ENCODE measurements at places on chromosomes 16 and 17.

- no peak for DNase-seq
These were observed 934 bp downstream of the MAFG start for GRCh38 chr17:81926451-81927151.

GRCh38 chr17:27860971-27861664 is 32.0 kb downstream of the LYRM9 start:
- DNase-seq, result no peak

DNA sequence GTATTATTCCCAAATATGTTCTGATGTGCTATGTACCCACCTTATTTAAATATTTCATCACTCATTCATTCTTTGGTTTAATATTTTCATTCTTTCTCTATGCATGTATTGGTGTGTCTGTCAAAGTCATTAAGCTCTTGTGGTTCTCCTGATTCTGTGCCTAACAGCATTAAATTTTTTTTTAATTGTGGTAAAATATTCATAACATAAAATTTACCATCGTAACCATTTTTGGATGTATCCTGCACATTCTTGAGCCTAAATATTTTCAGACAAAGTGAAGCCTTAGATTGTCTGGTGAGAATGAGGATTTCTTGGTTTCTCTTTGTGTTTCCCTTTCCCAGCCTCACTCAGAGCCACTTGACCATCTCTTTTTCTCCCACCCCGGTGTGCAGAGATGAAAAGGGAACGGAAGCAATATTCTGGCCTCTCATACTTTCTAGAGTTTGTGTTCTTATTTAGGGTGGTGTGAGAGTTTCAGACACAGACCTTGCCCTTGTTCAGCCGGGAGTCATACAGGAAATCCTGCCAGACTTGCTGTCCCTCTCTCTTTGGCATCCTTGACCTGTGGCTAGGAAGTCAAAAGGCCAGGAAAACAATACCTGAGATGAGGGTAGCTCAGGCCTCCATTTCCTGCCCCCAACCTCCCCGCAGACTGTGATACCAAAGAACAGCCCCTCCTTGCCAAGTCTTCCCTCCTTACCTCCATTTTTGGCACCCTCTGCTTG is 4.9 kb downstream of the CCL5 start:
- no peak for DNase-seq

DNA sequence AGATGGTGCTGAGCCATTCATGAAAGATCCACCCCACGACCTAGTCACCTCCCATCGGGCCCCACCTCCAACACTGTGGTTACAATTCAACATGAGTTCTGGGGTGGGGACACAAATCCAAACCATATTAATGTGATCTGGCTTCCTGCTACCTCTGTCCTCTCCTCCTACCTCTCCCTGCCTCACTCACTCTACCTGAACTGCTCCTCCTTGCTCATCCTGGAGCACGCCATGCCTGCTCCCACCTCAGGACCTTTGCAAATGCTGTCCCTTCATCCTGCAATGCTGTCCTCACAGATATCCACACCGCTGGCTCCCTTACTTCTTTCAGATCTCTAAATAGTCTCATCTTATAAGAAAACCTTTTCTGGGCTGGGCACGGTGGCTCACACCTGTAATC is 10.8 kb upstream of the SLC13A5 start:
- no peak for DNase-seq

DNA sequence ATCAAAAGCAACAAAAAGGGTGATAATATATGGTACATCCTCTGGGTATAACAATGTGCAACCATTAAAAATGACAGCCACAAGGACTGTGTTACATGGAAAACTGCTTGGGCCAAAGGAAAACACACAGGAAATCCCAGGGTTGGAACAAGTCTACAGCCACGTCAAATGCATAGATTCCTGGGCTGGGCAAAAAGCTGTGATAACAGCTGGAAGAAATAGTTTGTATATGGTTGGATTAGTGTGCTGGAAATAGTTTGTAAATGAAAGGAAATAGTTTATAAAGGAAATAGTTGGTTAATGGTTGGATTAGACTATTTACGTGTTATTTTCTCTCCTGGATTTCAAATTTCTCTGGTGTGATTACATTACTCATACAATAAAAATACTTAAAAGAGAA is 2.6 kb downstream of the HSD17B2 start:
- no peak for DNase-seq

- no peak for DNase-seq
These were observed 156.3 kb upstream of the ZKSCAN2 start for GRCh38 chr16:25413975-25414374.

DNA sequence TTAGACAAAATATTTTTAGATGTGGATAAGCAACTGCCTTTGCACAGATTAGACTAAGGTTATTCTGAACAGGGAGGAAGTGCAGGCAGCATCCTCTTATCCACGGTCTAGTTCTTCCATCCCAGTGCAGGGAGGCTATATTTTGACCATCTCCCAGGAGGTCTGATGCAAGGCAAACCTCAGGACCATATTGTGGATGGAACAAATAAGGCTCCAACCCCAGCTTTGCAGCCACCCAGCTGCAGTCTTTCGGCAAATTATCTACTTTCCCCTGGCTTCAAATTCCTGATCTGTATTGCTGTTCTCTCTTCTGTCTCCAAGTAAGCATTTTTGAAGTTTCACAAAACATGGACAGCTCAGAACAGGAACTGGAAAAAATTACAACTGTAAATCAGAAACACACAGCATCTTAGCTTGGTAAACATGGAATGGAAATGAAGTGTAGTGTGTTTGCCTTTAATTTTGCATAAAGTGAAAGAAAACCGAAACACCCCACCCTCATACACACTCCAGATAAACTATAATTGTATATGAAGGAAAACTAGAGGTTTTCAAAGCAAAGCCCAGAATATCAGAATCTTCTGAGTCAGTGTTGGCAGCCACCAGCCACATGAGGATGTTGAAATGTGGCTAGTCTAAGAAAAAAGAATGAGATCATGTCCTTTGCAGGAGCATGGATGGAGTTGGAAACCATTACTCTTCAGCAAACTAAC is 33.5 kb upstream of the MON1B start:
- no peak for DNase-seq

GRCh38 chr16:78122774-78123315 is 23.4 kb downstream of the WWOX start:
- DNase-seq, result no peak

GRCh38 chr17:2710803-2711607 is 559 bp downstream of the CLUH start:
- no peak for DNase-seq

DNA sequence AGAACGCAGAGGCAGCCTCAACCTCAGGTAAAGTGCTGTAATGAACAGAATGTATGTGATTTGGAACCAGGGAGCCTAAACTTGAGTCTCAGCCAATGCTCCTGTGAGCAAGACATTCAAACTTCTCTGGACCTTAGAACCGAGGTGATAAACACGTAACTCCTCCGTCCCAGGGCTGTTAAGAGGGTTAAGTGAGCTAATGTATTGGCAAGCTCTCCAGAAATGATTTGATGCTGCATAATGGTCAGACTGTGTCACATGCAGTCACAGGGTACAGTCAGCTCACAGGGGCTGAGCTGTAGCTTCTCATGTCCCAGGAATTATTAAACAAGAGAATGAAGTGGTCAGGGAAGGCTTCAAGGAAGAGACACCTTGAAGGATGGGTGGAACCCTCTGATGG is 10.0 kb upstream of the SLC4A1 start:
- no peak for DNase-seq

DNA sequence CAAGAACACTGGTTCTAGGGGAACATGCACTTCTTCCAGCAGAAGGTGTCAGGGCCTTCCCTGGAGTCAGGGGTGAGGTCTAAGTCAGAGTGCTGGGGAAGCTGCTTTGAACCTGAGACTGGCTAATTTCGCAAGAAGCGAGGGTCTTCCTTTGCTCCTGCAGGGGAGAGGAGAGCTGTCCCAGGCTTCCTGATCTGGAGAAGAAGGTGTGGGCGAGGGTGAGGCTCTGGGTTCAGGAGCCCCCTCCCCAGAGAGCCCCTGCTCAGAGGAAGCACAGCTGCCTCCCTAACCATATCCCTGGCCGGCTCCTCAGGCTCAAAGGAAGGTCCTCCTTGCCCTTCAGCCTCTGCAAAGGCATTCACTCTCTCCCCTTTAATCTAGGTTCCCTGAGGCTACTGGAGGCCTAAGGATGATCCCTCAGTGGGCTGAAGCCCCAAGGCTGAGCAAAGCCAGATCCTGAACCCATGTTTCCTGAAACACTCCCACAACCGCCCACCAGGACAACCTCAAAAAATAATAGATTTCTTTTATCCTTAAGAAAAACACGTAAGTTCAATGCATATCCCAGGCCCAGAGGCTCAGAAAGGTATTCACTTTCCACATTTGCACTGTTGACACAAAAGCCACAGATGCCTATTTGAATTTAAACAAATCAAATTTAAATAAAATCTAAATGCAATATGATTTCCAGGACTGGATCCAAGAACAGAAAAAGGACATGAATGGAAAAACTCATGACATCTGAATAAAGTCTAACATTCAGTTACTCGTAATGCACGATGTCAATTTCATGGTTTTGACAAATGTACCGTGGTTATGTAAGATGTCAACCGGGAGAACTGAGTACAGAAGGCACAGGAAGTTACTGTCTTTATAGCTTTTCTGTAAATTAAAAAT is 71.5 kb upstream of the RCVRN start:
- no peak for DNase-seq

- DNase-seq, result no peak
These were observed 102.4 kb downstream of the ENGASE start for GRCh38 chr17:79176792-79177601.

DNA sequence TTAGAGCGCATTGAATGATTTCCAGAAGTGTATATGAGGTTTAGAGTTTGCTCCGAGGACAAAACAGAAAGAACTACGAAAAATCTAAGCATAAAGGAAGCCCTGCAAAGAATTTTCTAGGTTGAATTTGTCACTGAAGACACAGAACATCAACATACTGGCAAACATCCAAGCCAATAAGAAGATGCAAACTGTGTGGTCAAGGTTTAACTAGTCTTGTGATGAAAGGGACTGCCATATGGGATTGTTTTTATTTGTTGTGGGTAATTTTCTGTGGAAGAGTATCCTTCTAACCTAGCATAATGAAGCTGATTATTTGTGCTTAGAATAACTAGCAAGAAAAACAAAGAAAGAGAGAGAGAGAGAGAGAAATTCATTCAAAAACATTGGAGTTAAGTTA is 492.0 kb upstream of the ERCC4 start:
- no peak for DNase-seq

GRCh38 chr16:67977469-67978227 is 2.7 kb downstream of the DPEP3 start:
- DNase-seq, result no peak

- DNase-seq, result no peak
These were observed 9.5 kb downstream of the TXNL4B start for GRCh38 chr16:72083778-72084404.

- no peak for DNase-seq
These were observed 480 bp downstream of the TXNL4B start for GRCh38 chr16:72092832-72093447.

GRCh38 chr17:34378664-34379101 is 15.7 kb upstream of the CCL1 start:
- DNase-seq, result no peak

- no peak for DNase-seq
These were observed 31.8 kb upstream of the AXIN2 start for GRCh38 chr17:65593092-65593854.

GRCh38 chr17:63819131-63819530 is 8.1 kb upstream of the PSMC5 start:
- no peak for DNase-seq

- no peak for DNase-seq
These were observed 539 bp upstream of the VAMP2 start for GRCh38 chr17:8162997-8163977.

DNA sequence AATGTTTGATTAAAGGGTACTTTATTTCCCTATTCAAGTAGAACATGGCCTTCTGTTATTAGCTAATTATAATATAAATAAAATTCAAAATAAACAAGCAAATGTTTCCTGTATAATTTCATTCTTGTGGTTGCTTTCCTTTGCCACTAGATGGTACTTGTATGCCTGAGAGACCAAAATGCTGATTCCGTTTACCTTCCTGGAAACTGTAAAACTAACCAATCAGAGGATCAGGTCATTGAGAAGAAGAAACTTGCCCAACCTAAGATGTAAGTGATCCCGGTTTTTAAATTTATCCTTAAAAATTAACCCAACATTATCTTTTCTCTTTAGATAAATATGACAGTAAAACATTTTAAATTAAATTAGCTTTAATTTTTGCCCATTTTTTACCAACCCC is 8.1 kb upstream of the ABCA5 start:
- DNase-seq, result no peak

- DNase-seq, result no peak
These were observed 6.8 kb upstream of the MSI2 start for GRCh38 chr17:57249520-57249919.

DNA sequence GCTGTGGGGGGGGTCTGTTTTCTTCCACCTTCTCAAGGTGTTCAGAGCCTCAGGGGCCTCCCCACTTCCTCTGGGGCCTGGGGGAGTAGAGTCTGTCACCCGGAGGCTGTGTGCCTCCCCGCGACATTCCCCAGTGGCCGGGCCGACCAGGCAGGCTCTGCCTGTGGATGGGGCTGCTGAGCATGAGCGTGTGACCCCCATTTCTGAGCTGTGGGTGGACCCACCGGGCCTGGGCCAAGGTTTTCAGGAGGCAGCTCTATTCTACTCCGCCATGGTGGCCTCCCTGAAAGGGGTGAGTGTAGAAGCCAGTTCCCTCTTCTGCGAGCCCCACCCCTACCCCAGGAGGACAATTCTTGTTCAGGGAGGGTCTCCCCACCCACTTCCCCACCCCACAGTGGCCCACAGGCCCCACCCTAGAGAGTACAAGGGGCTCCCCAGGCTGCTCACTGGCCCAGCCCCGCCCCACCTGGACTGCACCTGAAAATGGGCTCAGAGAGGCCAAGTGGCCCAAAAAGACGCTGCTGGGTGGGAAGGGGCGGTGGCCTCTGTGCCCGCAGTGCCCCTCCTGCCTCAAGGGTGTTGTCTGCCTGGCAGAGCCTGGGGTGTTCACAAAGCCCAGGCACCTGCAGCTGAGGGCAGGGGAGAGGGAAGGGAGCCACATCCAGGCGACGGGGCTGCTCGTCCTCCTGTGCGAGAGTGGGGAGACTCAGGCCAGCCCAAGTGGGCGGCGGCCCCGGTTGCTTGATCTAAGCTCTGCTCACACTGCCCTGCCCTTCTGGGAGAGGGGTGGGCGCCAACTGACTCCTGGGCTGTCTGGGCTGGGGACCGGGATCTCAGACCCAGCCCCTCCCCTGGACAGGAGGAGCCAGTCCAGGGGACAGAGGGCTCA is 1.3 kb downstream of the MSLN start:
- no peak for DNase-seq

- DNase-seq, result no peak
These were observed 244.9 kb downstream of the PRKCA start for GRCh38 chr17:66547151-66547865.

DNA sequence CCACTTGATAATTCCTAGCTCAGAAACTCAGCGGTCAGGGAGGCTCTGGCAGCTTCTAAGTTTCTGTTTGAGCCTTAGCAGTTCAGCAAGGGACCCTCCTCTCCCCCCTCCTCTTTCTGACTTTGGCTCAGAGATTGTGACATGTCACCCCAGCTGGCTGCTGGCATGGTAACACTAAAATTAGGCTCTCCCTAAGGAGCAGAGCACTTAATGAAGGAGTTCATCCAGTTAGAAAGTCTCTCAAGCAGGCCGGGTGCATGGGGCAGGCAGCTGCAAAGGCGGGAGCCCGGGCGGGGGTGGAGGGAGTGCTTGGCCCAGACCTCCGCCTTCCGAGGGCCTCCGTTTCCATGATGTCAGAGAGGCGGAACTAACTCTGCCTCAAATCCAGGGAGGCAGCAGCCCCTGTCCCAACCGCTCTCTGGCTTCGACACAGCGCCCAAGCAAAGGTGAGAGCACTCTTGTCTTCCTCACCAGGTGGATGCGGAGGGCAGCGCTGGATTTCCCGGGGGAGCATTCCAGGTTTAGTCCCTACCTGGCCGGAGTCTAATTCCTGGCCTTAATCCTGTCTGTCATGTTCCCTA is 128.0 kb upstream of the PLCG2 start:
- no peak for DNase-seq

Data from stimulated activated CD4-positive, alpha-beta T cell treated with anti-CD3 and anti-CD28 coated beads, TNF-alpha, amount 100 ng/mL, for 1 hour (primary cell).